Activated naive CD8-positive, alpha-beta T cell treated with anti-CD3 and anti-CD28 coated beads for 36 hours (primary cell): ENCODE measurements at places on chromosomes 11 and 22.

DNA sequence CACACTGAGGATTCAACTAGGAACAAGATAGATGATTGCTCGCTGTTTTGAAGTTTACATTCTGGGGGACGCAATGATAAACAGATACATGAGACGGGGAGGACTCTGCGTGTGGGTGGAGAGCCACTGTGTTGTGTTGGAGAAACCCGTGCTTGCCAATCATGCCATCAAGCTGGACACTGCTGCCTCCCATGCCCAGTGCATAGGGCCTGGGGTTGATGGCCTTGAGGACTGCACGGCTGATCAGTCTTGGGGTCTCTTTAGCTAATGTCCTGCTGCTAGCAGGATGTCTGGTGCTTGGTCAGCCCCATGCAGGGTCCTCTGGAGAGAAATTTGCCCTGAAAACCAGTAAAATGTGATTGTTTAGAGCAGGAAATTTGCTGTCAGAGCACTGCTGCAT, 221.2 kb upstream of the B3GAT1 start:
- DNase-seq: no peak

GRCh38 chr11:128299132-128299726, 288.1 kb downstream of the ETS1 start:
- DNase-seq: no peak

DNA sequence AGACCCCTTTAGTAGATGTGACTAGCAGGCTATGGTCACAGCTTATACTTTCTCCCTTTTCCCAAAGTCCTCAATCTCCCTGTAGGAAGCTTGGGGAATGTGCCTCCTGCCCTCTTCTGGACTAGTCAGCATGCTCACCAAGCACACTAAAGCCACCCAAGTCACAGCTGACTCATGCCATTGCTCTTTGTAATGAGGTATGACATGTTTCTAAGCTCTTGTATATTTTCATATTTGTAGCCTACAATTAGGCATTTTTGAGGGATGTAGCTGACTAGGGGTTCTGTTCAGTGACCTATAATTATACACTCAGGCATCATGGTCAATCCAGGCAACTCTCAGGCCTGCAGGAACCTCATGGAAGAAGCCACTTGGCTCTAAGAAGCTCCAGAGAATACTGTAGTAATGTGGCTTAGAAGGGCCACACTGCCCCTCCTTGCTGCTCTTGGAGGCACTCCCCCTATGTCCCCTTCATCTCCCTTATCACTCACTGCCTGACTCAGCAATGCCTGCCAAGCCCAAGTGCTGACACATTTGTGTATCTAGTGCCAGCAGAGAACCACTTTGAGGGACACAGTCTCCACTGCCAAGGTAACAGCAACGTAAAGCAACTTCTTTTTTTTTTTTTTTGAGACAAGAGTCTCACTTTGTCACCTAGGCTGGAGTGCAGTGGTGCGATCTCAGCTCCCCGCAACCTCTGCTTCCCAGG, 86.2 kb downstream of the RPL27A start:
- no peak for DNase-seq

- no peak for DNase-seq
These were observed 25.6 kb downstream of the FAR1 start for GRCh38 chr11:13694115-13694514.

GRCh38 chr22:46528121-46528610, 9.3 kb downstream of the CELSR1 start:
- DNase-seq: no peak

- DNase-seq: no peak
These were observed 36.8 kb downstream of the BRD1 start for GRCh38 chr22:49790912-49791311.

DNA sequence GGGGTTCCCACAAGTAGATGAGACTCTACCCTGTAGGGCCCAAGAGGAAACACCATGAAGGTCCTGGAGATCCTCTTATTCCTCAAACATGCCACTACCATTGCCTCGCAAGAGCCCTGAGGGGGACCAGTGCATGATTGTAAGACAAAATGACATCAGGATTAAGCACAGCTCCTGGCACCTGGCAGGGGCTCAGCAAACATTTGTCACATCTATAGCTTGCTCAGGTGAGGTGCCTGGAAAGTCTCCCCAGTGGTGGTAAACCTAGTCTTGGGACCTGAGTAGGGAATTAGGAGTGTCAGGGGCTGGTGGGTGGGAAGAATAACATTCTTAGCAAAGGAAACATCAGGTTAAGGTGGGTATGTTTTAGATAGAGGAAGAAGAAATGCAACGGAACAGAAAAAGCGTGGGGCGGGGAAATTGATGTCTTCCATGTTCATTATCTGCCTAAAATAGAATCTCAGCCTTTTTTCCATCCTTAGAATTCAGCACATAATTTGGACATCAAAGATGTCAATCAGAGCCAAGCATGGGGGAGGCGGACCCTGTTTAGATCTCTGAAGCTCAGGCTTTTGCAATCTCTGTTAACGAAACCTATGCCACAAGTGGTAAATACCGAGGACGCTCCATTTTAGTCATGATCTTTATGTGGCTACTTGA, 924 bp downstream of the YPEL1 start:
- peak; percentile 12 for DNase-seq

DNA sequence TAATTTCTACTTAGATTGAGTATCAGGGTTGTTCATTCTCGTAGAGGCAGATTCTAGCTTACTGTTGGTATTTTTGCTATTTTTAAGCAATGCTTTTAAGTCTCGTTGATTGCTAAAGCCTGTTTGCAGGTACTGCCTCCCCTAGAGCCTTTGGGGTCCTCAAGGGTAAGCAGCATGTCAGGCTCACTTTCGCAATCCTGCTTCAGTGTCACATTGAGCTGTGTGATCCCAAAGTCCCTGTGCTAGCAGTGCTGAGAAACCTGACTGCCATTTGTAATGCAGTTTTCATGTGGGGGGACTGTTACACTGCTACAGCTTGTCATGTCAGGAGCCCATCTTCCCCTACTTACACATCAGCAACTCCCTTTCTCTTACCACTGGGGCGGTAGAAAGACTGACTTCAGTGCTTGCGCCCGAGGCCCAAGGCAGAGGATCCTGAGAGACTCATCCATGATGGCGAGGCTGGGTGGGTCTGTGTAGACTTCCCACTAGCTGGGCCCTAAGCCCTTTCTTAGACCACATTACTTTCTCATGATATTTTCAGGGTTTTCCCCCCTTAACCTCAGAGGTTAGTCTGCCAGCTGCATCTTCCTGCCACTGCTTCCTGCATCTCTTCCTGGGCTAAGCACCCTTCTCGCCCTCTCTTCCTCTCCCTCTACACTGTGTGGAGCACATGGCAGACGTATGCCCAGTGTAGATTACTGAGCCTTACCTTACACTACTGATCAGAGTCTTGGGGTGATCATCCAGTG, 40.8 kb upstream of the ST14 start:
- DNase-seq: peak; percentile 43

DNA sequence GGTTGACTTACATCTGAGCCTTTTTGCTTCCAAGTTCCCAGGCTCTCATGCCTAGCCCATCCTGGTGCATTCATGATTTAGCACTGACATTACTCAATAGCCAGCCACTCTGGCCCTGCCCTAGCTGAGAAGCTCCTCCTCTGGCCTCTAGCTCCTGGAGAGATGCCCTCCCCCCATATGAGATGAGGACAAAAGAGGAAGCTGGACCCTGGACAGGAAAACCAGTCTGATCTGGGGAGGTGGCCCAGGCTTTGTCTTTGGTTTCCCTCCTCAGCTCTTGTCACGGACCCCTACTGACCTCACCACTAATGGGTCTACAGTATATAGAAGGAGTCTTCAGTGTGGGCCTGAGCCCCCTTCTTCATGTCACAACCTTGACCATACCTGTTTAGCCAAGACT, 3.0 kb downstream of the RHOG start:
- no peak for DNase-seq

DNA sequence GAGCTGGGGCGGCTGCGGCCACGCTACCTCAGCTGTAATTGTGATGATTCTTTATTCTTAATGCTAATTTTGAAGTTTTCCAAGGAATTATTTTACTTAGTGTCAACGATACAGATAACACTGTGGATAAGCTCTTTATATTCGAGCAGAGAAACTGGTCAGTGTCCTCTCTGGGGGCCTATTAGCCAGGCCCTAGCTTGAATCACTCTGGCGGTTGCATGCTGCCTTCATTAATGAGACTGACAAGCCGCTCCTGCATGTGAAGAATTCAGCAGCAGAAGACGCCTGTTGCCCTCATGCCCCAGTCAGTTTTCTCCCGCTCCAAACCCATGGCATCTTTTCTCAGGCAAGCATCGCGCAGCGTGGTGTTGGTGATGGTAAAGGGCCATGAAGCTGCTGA, 851.7 kb downstream of the OPCML start:
- DNase-seq: no peak

DNA sequence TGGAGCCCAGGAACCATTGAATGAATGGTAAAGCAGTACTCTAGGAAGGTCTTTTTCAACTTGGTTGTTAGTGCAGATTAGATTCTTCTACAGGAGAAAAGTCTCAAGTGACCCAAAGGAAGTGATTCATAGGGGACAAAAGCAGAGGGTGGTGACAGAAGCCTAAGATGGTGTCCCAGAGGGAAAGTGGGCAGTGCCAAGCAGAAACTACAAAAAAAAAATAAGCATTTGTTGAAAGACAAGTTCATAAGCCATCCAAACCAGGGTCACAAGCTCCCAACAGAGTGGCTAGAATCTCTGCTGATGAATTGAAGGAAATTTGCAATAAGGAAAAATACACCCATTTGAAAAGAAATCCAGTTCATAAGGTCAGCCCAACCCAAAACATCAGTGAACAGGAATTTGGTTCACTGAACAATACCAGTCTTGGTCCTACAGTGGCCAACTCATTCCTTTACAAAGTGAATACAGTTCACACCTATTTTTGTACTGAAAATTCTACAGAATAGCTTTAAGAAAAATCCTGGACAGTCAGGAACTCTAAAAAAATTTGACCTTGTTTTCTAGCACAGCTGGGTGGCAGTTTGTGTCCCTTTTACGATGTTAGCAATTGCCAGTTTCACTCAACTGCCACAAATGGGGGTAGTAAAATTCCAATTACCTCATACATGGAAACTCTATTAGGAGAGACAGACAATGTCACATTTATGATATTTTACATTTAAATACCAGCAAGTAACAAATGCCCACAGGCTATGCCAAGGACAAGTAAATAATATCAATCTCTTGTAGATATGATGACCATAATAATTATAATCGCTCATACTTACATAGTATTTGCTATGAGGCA, 21.6 kb upstream of the NUP160 start:
- no peak for DNase-seq

- no peak for DNase-seq
These were observed 117.4 kb downstream of the SGSM3 start for GRCh38 chr22:40487663-40488249.

GRCh38 chr11:63756919-63757761, 11.4 kb downstream of the ZFTA start:
- DNase-seq: no peak

DNA sequence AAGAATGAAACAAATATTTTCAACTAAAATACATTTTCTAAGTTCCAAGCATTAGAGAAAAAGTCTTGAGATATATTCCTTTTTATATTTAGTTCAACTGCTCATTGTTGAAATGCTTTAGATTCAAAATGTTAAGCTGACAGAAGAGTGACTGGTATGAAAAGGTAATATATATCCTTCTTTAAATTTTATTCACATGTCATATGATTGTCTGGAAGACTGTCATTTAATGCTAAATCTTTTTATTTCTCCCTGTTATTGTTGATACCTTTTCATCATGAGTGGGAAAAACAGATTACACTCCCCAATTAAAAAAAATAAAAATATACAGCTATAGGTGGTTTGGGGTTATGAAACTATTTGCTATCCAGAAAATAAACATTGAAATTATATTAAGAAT, 965.4 kb downstream of the JRKL start:
- DNase-seq: no peak

DNA sequence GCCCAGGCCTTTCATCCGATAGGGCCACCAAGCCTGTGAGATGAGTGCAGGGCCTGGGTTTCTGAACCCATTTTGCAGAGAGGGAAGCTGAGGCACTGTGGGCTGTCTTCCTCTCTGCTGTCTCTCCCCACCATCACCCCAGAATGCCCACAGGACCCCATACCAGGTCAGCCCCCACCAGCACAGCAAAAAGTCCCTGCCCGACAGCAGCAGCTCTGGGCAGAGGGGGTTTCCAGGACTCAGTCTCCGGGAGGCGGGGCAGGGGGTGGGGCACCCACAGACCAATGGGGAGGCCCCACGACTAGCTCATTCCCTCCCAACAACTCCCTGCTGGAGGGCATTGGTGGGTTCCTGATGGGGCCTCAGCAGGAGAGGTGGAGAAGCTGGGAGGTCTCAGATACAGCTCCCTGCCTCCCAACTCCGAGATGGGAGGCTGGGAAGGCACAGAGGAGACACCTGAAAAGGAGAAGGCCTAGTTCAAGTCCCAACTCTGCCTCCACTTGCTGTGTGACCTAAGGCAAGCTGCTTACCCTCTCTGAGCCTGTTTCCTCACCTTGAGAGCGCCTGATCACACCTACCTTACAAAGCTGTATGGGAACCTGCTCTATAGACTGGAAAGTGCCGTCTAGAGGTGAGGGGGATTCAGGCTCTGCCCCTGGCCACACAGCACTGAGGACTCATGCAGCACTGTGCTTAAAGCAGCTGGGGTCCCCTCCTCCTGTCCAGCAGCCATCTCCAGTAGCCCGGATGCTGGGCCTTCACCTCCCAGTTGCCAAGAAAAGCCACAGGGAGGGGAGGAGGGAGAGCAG, 3.5 kb downstream of the CBX7 start:
- peak; percentile 64 for DNase-seq

- DNase-seq: peak; percentile 90
These were observed 950 bp downstream of the FERMT3 start for GRCh38 chr11:64207256-64208085.

GRCh38 chr22:25570486-25570885, 6.0 kb downstream of the GRK3 start:
- no peak for DNase-seq

- no peak for DNase-seq
These were observed 9.3 kb downstream of the OMP start for GRCh38 chr11:77111946-77112345.

DNA sequence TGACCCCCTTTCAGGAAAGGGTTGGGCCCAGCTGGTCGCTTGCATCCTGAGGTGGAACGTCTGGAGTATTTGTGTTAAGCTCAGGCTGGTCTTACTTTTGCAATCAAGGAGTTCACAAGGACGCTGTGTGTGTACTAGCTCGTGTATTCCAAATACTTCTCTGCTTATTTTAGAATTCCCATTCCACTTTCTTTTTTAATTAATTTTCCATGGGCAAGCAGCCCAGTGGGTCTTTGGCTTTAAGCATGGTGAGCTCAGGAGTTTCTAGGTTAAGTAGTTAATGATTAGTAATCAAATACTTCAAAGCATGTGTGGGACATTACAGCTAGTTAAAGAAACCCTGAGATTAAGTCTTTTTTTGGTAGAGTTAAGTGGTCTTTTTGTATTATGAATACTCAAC, 68.6 kb downstream of the CSNK2A3 start:
- DNase-seq: no peak

GRCh38 chr11:72924568-72925190, 110.5 kb downstream of the ATG16L2 start:
- DNase-seq: no peak
